ENCODE measurements at places on chromosomes 12 and 14.

GRCh38 chr12:130334399-130334798 lies 3.3 kb upstream of the PIWIL1 start:
- DNase-seq = no peak

- no peak for DNase-seq
These were observed 164.2 kb downstream of the NDUFA12 start for GRCh38 chr12:94839347-94839746.

GRCh38 chr12:57210926-57211692 lies 5.5 kb upstream of the NXPH4 start:
- no peak for DNase-seq

DNA sequence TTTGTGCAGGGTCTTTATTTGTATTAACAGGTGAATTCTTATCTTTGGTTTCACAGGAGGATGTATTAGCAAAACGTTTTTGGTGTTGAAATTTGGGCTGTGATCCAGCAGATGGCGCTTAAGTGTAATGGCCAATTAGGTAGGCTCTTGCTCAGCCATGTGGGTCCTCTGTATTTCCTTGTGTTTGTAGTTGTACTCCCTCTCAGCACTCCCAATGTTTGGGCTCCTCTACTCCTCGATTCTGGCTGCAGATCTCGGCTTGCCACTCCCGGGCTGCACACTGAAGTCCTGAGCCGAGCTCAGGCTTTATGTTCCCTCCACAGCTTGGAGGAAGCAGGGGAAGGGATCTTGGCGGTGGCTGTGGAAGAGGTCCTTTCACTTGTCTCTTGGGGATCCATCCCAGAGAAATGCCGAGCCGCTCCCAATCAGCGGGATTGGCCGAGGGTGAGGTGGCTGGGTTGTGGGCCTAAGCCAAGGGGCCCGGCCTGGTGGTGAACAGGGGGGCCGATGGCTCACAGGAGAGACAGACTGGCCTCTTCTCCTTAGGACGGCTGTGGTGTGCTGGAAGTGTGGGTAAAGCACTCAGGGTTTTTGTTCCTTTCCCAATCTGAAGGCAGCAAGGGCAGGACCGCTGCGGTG lies 133.7 kb downstream of the AEBP2 start:
- no peak for DNase-seq

DNA sequence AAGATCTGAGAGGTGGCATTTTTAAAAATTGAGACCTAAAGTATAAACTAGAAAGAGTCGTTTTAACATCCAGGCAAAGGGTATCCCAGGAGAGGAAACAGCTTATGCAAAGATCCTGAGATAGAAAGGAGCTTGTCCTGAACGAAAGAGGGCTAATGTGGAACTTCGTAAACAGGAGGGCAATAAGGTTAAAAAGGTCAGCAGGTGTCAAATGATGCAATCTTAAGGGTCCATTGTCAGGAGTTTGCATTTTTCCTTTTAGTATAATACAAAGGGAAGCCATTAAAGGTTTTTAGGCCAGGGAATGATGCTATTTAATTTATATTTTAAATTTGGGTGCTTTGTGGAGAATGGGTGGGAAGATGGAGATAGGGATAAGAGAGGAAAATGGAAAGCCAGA lies 14.4 kb downstream of the FMNL3 start:
- no peak for DNase-seq

GRCh38 chr12:108333898-108334699 lies 5.0 kb downstream of the CMKLR1 start:
- DNase-seq = no peak

- DNase-seq = no peak
These were observed 521.0 kb downstream of the FUT8 start for GRCh38 chr14:65933400-65934069.

- DNase-seq = no peak
These were observed 123.0 kb downstream of the RIMBP2 start for GRCh38 chr12:130593056-130593455.

GRCh38 chr12:12990700-12991468 lies 9.2 kb downstream of the HEBP1 start:
- DNase-seq = no peak

DNA sequence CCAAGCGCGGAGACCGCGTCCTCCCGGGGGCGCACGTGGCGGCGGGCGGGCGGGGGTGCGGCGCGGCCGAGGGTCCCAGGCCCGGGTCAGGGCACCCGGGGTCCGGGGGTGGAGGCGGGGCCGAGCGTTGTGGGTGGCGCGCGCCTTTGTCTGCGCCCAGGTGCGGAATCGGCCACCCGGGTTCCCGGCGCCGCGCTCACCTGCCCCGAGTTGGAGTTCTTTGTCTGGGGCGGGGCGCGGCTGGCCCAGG lies 50.1 kb downstream of the LRCOL1 start:
- DNase-seq = peak; percentile 20

- no peak for DNase-seq
These were observed 7.1 kb upstream of the SLC6A12 start for GRCh38 chr12:220946-221550.

DNA sequence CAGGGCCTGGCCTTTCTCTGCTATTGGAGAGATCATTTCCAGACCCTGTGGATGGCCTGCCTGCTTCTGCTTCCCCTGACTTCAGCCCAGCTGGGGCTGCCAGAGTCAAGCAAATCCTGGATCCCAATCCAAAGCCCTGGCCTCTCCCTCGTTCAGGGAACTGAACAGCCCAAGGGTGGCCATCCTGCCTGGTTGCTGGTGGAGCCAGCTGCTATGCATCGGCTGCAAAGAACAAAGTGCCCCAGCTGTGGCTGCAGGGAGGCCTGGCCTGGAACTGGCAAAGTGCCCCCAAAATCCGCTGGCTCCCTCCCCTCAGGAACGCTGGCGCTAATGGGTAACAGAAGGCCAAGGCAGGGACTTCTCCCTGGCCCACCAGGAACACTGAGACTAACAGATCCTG lies 56.4 kb downstream of the LRRC74A start:
- no peak for DNase-seq

DNA sequence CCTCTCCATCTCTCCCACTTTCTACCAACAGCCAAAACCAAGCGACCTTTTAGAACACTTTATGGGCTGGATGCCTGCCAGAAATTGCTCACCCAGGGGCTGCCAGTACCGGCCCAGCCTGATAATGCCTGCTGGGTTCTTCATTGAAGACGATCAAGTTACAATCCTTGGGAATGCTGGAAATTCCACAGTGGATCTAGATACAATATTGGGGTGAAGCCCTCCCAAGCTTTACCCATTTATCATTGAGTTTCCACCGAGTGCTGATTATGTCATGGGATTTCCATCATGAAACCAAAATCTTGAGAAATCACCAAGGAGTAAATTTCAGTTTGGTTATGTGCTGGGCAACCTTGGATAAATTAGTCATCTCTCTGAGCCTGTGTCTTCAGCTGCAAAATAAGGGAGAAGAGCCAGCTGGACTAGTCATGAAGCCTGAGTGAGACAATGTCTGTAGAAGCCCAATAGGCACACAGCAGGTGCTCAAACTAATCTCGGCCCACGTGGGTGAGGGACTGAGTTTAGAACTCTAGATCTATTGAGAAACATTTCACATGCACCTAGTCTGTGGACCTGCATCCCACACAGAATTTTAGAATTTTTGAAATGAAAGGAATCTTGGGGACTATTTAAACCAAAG lies 75.5 kb upstream of the CLMN start:
- no peak for DNase-seq
